ENCODE measurements at places on chromosomes 1 and 21.

DNA sequence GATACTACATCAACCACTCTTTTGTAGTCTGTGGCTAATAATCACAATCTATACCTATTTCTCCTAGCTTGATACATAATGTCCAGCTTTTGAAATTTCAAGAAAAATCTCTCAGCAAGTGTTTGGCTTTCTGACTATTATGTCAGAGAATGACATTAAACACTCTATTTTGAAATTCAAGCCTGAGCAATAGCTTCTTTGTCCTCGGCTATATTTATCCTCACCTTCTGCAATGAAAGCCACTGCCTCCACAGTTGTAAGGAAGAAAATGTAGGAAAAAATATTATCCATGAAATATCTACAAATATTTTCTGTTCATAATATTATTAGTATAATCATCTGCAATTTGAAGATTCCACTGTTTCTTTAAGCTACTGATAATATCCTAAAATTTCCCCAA lies 22.1 kb downstream of the LRRC7 start:
- DNase-seq, result no peak

GRCh38 chr1:40890771-40891170 lies 28.6 kb upstream of the CITED4 start:
- DNase-seq, result no peak

DNA sequence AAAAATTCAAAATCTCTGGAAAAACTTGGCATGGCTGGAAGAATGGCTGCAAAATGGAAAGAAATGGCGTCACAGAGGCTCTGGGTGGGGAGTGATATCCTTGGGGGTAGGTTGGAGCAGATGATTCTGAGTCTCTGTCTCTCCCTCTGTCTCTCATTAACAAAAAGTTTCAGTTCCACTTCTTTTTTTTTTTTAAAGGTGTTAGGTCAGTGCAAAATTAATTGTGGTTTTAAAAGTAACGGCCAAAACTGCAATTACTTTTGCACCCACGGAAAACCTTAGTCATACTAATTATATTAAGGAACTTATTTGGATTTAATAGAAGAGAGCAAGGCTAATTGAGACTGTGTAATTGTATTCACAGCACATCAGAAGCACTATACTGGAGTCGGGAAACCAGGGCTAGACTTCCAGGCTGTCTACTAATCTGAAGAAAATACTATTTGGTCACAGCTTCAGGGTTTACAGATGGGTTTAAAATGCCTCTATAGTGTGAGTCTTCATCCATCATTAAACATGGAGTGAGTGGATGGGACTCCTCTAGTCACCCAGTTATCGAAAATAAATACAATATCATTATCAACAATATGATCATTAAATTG lies 289.1 kb upstream of the PLD5 start:
- DNase-seq, result no peak

DNA sequence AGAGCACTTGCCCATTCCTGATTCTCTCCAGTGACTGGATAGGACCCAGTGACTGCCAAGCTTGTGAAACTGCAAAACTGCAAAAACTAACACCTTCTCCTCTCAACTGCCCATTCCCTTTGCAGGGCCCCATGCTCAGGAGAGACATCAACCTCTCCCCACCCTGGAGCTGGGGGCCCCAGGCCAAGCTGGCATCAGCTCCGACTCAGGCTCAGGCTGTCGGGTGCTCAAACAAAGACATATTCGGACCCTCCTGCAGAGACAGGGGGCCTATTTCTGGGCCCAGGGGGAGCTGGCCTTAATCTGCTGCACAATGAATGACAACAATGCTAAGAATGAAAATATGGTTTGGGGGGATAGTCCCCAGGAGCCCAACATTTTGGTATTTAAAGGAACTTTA lies 11.8 kb downstream of the LMX1A start:
- no peak for DNase-seq

- no peak for DNase-seq
Measured at GRCh38 chr1:164613176-164613575, 54.2 kb downstream of the PBX1 start.

GRCh38 chr1:232923739-232924386 lies 26.5 kb upstream of the NTPCR start:
- no peak for DNase-seq

GRCh38 chr1:188782220-188782841 lies 1695.3 kb downstream of the BRINP3 start:
- peak; percentile 1 for DNase-seq

DNA sequence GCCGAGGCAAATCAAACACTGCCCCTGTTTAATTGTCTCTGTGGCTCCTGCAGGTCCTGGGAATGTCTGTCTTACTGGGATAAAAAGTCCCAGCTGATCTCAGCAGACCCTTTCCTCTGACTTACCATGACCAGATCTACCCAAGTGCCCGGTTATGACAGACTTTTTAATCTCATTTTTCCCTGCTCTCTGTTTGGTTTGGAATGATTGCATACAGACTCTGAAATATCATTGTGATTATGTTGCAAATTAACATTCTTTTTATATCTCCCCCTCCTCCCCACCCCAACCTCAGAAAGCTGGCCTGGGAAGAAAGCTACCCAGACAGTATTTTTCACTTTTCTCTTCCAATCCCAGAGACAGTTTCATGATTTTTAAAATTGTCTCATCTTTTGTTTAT lies 16.3 kb downstream of the RAB7B start:
- no peak for DNase-seq

- DNase-seq, result no peak
Measured at GRCh38 chr1:154943649-154944400, 7.3 kb upstream of the PMVK start.

GRCh38 chr1:54474310-54475251 lies 68.4 kb upstream of the SSBP3 start:
- DNase-seq, result no peak

DNA sequence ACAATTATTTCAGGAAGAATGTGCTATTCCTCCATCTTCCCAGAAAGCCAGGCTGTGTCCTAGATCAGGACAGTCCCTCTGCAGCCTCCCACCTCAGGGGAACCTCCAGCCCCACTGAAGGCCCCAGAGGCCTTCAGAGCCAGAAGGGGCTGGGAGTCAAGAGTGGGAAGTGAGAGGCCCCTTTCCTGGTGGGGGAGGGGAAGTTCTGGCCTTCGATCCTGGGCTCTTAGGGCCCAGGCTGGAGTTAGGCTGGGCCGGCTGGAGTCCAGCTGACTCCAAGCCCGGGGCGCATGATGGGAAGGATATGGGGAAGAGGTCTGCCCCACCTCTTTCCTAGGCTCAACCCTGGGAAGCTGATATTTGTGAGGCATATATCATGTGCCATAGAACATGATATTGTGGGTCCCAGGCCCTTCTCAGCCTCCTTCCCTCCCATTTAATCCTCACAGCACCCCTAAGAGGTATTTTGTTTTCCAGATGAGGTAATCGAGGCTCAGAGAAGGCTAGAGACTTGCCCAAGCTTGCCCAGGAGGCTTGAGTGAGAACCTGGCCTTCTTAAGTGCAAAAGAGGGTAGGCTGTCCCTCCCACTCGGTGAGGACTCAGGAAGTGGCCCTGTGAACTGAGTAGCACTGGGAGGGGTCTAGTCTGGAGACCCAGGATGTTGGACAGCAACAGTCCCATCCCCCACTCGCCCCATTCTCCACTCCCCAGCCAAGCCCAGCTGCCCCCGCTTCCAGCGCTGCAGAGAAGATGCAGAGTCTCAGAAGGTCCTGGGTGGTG lies 18.6 kb upstream of the HSPG2 start:
- DNase-seq, result no peak

GRCh38 chr1:6002714-6003501 lies 10.7 kb upstream of the NPHP4 start:
- DNase-seq, result no peak

- no peak for DNase-seq
Measured at GRCh38 chr1:20472860-20473711, 12.9 kb downstream of the CAMK2N1 start.

GRCh38 chr1:55990007-55990406 lies 589.4 kb downstream of the PLPP3 start:
- no peak for DNase-seq

DNA sequence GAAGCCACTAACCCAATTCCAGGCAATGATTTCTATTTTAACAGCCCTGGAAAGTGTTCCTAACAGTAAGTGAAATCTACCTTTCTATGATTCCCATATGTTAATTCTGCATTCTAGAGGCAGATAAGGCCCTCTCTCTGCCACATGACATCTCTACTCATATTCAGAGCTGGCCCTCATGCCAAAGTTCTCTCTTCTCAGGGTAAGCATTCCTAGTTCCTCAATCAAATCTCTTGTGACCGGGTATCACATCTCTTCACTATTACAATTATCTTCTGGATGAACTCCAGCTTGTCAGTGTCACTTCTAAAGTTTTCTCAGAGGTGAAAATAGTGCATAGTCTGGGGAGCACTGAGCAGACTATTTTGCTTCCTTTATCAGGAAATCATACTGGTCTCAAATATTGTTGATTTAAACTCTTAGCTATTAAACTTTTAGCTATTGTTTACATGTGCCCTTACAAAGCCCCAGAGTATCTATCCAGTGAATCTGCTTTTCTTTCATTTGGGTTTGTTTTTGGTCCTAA lies 66.4 kb upstream of the TNFSF18 start:
- no peak for DNase-seq

DNA sequence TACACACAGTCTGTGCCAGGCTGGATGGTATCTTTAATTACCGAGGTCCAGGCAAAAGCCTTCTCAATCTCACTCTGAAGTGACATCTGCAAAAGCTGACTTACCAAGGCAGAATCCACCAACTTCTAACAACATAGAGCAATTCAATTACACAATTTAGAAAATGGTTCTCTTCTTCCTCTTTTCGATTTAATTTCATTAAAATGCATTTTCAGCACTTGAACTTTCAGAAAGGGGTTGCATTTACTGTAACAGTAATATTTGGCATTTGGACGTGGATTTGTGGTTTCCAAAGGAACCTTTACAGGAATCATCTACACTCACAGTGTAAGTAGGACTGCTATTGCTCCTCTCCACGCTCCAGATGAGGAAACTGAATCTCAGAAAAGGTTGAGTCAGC lies 53.3 kb downstream of the ERO1B start:
- DNase-seq, result no peak

DNA sequence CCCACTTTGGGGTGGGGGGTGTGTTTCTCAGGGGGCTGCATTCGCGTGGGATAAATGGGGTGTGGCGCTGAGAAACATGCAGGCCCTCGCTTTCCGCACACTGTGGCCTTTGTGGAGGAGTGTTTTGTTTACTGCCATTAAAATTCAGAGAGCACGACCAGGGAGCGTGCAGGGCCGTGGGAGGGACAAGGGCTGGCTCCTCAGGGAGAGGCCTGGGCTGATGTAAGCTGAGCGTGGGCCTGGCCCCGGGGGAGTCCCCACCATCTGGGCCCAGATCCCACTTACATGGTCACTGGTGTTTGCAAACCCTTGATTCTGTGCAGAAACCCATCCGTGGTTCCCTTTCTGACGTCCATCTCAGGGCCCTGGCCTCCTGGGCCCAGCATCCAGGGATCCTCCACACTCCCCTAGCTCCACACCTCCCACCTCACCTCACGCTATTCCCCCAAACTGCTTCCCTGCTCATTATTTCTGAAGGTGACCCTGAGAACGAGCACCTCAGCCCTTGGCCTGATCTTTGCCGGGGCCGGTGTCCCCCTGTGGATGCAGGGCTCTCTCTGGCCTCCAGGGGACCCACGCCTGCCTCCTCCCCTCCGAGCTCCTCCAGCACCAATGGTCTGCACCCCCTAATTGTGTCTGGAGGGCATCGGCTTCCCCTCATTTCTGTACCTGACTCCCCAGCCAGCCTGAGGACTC lies 92.5 kb upstream of the SIM2 start:
- DNase-seq, result no peak

All from NCI-H2107 (cell line).